ENCODE measurements at places on chromosomes 1 and 21.

DNA sequence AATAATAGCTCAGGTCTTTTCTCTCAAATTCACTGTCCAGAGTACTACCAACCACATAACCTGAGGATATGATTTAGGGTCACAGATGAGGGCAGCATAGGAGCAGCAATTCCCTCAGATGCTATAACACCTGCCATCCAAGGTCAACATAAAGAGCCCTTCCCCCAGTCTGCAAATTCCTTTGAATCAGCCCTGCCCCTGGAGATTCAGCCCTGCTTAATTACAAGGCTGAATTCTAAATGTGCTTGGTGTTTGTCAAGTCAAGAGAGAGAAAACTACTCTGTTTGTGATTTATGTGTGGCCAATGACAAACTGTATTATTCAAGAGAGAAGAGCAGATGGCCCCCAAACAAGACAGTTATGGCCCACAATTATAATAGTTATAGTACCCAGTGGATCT lies 195.7 kb upstream of the ADGRL2 start:
- no peak for DNase-seq

DNA sequence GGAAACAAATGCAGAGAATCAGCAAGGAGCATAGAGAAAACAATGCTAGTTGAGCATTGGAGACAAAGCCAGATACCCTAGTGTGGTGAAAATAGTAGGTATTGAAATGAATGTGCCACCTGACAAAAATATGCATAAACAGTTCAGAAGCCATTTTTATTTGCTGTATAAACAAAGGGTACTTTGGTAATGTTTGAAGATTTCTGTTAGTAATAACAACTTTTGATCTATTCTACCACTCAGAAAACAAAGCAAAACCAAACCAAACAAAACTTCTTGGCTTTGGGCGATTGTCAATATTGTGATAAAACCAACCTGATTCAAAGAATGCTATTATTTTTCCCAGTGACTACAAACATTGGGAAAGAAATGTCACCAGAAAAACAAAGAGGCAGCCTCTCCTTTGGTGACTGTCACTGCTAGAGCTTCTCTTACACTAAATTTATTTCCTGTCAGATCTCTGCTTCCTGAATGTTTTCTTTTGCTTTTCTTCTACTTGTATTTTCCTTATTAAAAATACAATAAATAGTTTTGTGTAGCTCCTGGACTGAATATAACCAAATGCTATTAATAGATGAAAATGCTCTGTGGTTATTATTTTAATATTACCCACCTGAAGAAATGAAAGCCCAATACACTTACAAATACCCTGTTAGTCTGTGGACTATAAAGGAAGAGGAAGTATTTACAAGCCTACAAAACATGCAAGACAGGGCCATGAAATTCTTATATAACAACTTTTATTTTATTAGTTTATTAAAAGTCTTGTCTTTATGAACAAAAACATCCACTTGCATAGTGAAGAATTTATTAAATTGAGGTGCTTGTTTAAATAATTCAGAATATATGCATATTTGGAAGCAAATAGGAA lies 5.7 kb downstream of the ATP6V1G3 start:
- no peak for DNase-seq

DNA sequence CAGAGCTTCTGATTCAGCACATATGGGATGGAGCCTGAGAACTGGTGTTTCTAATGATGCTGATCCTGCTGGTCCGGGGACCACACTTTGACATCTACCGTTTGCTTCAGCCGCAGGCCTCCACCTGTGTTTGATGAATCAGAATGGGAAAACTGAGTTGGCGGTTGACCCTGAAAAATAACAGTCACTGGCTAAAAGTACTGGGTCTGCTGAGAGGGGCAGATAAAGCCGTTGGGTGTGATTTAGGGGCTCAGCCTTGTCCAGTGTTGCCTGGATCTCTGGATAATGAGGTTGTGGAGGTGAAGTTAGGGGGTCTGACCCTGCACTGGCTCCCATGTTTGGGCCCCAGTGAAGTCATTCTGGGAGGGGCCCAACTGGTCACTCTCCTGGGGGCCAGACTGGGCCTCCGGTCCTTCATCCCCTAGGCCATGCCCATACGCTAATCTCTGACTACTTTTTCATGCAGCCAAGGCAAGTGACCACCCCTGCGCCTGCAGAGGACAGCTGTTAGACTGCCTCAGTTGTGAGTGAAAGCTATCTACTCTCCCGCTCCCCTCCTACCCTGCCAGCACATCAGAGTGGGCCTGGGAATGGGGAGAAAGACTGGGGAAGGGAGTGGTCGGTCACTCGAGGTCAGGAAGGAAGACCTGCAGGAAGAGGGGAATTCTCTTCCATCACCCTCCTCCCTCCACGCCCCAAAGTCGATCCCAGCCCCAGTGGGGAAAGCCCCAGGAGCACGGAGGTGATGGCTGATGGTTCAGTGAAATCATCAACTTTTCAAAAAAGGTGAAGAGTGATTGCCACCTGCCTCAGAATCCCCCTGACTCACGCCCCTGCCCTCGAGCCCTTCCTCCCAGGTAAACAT lies 27.7 kb downstream of the VASH2 start:
- DNase-seq, result no peak

DNA sequence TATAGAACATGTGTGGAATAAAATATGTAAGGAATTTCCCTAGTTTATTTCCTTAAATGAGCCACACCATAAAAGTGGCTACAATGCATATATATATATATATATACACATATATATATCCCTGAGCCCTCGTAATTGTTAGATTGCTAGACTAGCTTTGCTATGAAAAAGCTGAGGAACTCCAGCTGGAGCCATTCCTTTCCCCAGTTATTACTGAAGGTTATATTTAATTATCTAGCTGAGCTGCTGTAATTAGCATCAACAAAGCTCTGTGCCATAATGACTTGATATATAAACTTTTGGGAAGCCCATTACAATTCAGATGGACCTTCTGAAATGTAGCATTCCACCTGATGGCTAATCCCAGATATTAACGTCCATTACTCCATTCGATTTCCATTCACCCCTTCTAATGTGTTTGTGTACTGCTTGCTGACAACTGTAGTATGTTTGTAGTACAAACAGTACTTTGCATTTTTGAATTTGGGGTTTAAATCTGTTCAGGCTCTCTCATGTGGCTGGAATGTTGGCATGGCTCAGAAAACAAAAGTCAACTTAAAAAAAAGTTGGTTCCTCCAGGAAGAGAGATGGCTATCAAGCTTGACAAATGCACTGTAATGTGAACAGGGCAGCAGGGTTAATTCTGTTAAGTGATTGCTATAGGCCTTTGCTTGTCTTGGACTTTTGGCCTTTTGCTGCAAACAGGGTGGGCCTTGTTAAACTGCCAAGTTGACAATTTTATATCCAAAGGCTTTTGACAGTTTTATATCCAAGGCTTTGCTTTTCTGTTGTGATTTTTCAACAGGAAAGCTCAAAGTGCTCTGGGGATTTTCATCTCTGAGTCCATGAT lies 170.0 kb downstream of the LTN1 start:
- DNase-seq, result no peak

DNA sequence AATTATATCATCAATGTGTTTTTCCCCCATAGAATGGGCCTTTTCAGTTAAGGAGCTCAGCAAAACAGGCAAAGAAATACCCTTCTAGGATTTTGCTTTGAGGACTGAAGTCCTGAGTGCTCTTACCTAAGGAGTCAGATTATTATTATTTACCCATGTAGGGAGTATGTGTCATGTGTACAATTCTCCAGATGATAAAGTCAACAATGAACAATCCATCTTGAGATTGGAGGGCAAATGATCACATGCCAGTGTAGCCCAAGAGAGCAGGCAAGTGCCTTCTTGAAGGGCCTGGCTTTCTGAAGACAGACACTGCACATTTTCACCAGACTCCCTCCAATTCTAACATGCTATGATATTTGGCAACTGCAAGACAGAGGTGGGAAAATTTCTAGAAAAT lies 159.7 kb downstream of the PCNX2 start:
- no peak for DNase-seq

GRCh38 chr1:238457610-238458009 lies 566.9 kb upstream of the ZP4 start:
- no peak for DNase-seq

DNA sequence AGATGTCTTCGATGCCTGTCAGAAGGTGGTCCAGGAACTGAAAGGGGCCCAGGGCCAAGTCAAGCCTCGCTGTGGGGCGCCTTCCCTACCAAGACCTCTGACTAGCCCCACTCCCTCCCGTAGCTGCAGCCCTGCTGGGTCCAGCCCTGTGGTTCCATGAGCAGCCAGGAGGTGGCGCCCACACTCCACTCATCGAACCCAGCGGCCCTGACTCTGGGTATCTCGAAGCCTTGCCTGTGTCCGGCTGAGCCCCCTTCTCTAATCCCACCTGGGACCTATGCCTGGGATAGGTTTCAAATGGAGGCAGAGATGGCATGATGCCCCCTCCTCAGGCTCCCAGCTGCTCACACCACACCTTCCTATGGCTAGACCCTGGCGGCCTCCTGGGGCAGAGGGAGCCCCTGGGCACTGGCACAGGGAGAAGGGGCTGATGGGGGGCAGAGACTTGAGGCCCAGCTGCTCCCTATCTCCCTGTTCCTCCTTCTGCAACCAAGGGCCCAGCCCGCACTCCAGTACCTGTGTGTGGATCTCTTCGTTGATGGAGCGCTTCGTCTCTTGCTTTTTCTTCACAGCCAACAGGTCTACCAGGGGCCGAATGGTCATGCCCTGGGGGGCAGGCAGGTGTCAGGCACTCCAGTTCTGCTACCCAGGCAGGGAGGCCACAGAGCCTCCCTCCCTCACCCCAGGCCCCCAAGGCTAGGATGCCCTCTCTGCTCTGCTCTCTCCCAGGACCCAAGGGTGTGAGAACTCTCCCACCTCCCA lies 52.0 kb downstream of the SLC9A1 start:
- DNase-seq, result peak; percentile 78

DNA sequence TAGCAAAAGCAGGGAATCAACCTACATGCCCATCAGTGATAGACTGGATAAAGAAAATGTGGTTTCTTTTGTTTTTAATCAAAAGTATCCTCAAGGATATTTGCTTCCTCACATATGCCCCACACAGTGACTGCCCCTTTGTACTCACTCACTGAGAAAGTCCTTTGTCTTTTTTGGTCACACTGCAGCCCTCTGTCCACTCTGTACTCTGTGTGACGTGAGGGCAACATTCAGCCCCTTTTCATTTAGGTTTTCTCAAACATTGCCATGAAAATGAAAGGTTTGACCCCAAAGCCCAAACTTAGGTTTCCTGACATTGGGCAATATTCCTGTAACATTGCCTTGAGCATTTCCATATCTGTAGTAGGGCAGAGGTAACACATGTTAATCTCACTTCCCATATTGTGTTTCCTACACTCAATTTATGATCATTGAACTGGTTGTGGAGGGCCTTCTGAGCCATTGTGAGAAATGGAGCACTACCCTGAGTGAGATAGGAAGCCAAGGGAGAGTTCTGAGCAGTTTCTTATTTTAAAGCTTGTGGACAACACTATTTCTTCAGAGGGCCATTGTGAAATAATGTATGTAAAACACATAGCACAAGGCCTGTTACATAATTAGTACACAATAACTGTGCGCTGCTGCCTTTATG lies 501.9 kb upstream of the C1orf87 start:
- DNase-seq, result no peak

DNA sequence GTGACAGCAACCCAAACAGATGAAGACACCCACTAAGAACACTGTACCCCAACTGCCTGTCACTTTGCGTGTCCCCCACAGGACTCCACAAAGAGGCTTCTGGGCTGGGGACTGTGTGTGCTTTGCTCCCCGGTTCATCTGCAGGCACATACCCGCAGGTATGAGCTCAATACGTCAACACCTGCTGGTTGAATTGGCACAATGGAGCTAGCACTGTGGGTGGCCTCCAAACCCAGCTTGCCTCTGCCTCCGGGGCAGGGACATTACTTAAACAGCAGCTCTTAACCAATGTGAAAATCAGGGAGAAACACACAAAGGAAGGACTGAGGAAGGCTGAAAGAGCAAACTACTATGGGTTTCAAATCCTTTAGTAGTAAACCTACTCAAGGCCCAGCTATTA lies 140.2 kb upstream of the TIAM1 start:
- DNase-seq, result no peak

GRCh38 chr1:5836776-5837440 lies 155.3 kb downstream of the NPHP4 start:
- no peak for DNase-seq

DNA sequence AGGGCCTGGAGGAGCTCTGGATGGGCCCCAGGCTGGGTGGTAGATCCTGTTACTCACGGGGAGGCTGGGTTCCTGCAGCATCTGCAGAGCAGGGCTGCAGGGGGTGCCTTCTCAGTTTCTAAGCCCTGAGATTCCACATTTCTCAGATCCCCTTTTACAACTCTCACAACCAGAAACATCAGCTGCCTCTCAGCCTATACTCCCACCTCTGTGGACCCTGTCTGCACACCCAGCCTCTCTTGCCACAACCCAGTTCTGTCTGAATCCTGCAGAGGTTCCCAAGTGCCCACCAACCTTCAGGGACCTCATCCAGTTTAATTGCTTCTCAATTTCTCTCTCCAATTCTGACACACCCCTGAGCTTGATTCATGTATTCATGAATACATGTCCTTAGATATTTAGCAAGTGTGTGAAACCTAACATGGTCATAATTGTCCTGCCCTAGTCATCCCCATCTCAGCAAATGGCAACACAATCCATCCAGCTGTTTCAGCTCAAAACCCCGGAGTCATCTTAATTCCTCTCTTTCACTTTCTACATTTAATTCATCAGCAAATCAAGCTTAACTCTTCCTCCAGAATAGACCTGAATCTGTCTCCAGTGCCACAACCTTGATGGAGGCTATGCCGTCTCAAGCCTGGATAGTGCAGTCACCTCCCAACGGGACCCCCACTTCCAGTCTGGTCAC lies 57.0 kb upstream of the NEK2 start:
- DNase-seq, result no peak

DNA sequence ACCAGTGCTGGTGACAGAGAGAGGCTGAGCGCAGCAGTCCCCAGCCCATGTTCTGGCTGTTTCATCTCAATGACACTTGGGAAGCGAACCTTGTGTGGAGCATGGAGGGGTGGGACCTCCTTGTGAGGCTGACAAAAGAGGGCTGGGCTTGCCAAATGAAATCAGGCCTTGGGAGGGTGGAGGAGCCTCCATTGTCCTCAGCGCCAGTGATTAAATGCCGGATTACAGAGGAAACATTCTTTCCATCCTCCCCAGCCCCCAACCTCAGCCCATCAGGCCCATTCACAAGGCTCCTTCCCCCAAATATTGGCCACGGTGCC lies 63.3 kb upstream of the PAXBP1 start:
- DNase-seq, result no peak

DNA sequence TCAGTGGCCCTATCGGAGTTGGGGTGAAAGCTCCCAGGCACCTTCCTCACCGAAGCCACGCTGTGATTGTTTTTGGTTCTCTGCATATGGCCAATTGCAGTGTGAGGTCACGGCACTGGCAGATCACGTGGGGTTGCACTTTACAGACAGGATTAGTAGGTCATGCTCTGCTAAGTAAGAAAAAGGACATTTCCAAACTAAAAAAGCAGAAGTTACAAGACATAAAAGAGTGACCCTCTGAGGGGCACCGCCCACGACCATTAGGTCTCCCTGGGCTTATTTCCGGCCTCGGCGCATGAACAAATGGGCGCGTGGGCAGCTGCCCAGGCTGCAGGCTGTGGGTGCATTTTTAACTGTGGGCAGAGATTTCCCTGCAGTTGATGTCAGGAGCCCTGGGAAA lies 2.0 kb downstream of the CAPN9 start:
- no peak for DNase-seq

GRCh38 chr1:219542828-219543518 lies 69.9 kb downstream of the ZC3H11B start:
- no peak for DNase-seq

All from stimulated activated CD4-positive, alpha-beta T cell treated with anti-CD3 and anti-CD28 coated beads, Interleukin-1b, Interleukin-23, amount 100 ng/mL, for 48 hours (primary cell).